ENCODE measurements at places on chromosomes 11 and 22.

DNA sequence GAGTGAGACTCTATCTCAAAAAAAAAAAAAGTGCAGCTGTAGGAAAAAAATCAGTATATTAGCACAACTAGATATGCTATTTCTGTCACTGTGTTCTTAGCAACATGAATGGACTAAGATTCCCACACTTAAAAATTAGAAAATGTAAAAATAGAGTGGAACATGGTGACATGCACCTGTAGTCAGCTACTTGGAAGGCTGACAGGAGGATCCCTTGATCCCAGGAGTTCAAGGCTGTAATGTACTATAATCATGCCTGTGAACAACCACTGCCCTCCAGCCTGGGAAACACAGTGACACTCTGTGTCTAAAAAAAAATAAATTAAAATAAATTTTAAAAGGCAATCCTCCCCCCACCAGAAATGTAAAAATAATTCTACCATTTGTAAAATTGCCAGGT, 29.8 kb downstream of the PICALM start:
- peaks cover 52% of the 10 kb centered on the region for H3K4me1 ChIP-seq
- no peaks in the 10 kb centered on the region for H3K36me3 ChIP-seq
- no peak overlapping the region for H3K4me3 ChIP-seq
- DNase-seq = no peak
- no peaks in the 10 kb centered on the region for H3K27me3 ChIP-seq

GRCh38 chr11:46499821-46500220, 94.0 kb downstream of the AMBRA1 start:
- no peak for DNase-seq
- H3K36me3 ChIP-seq = no peaks in the 10 kb centered on the region
- H3K4me1 ChIP-seq = no peaks in the 10 kb centered on the region
- H3K4me3 ChIP-seq = no peak overlapping the region

DNA sequence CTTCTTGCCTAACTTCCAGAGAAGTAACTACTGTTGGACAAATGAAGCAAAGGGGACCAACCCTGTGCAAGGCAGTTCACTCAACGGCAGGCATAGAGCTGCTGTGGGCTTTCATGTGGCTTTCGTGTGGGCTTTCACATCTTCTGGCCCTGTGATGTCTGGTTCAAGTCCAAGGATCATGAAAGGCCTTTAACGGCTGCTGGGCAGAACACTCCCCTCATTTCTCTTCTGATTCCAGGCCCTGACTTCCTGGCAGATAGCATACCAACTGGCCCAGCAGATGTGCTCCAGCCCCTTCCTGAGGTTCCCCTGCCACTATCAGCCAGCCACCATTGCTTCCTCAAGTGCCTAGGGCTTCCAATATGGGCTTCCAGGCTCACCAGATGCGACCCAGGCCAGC, 28.7 kb upstream of the CTR9 start:
- H3K4me3 ChIP-seq = no peak overlapping the region
- no peaks in the 10 kb centered on the region for H3K27me3 ChIP-seq
- no peak overlapping the region for H3K27ac ChIP-seq
- H3K36me3 ChIP-seq = no peaks in the 10 kb centered on the region

- peak overlapping the region; percentile 27 for H3K27ac ChIP-seq
- no peaks in the 10 kb centered on the region for H3K27me3 ChIP-seq
- H3K4me3 ChIP-seq = no peak overlapping the region
- H3K36me3 ChIP-seq = no peaks in the 10 kb centered on the region
- DNase-seq = no peak
Observed at GRCh38 chr11:13160346-13160745, 117.2 kb upstream of the BMAL1 start.

- H3K4me1 ChIP-seq = peaks cover 97% of the 10 kb centered on the region
- no peak for DNase-seq
- no peaks in the 10 kb centered on the region for H3K27me3 ChIP-seq
- peak overlapping the region; percentile 88 for H3K27ac ChIP-seq
- no peaks in the 10 kb centered on the region for H3K36me3 ChIP-seq
Observed at GRCh38 chr11:57778318-57779037, 16.9 kb downstream of the CTNND1 start.

DNA sequence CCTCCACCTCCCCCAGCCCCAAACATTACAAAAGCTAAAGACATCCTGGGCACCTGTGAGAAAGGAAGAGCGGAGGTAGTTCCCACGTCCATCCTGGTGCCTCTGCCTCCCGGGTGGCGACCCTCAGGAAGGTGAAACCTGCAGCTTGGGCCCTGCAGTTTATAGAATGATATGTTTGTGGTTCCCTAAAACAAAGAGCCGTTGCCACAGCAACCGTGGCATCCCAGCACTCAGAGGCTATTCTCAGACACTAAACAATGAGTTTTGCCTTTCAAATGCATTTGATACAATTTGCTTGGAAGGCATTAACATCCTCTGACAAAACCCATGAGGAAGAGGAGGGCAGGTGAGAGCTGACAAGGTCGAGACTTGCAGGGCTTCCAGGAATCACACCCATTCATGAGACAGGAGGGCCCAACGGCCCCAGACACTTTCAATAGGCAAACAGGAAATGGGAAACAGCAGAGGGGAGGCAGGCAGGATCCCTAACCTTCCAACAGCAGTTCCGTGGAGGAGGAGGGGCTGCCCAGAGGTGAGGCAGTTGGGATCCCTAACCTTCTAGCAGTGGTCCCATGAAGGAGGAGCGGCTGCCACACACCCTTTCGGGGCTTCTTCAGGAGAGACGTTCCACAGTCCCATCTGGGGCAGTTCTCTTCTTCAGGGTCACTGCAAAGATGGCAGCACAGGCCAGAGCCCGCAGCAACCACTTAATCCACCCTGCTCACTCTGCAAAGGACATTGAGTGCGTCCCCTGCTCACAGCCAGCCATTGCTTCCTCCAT, 379.2 kb downstream of the SHANK2 start:
- no peak overlapping the region for H3K27ac ChIP-seq
- DNase-seq = no peak
- H3K4me3 ChIP-seq = no peak overlapping the region
- H3K27me3 ChIP-seq = no peaks in the 10 kb centered on the region
- no peaks in the 10 kb centered on the region for H3K36me3 ChIP-seq
- no peaks in the 10 kb centered on the region for H3K4me1 ChIP-seq

DNA sequence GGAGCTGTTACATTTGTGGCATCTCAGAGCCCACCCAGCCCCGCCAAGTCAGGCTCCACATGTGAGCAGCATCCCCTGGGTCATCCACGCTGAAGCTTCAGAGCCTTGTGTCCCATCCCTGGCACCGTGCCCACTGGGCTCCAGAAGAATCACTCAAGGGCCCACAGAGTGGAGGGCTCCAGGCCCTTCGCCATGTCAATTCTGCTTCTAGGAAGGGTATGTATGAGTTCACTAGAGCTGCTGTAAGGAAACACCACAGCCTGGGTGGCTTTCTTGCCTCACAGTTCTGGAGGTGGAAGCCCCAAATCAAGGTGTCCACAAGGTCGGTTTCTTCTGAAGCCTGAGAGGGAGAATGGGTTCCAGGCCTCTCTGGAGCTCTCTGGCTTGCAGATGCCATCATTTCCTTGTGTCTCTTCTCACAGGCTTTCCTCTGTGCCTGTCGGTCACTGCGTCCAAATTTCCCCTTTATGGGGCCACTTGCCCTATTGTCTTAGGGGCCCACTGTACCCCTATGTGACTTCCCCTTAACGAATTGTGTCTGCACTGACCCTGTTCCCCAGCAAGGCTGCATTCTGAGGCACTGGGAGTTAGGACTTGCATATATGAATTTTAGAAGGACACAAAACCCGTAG, 1476.0 kb downstream of the TBC1D22A start:
- no peak overlapping the region for H3K4me3 ChIP-seq
- H3K27me3 ChIP-seq = no peaks in the 10 kb centered on the region
- H3K36me3 ChIP-seq = no peaks in the 10 kb centered on the region

- H3K27ac ChIP-seq = no peak overlapping the region
- H3K27me3 ChIP-seq = no peaks in the 10 kb centered on the region
- H3K36me3 ChIP-seq = no peaks in the 10 kb centered on the region
Observed at GRCh38 chr11:95289378-95290101, 58.5 kb upstream of the SESN3 start.

- no peak overlapping the region for H3K4me3 ChIP-seq
- no peaks in the 10 kb centered on the region for H3K36me3 ChIP-seq
- no peaks in the 10 kb centered on the region for H3K4me1 ChIP-seq
- no peak for DNase-seq
- H3K27ac ChIP-seq = no peak overlapping the region
Observed at GRCh38 chr11:32137869-32138268, 47.0 kb downstream of the RCN1 start.
